Motor neuron (in vitro differentiated cells): ENCODE measurements at places on chromosomes 1 and 21. TPM values are rescaled to one million over a fixed set of nuclear protein-coding genes. Genes with fewer than 3 reads are reported as not detected.

- ATAC-seq, result peak; percentile 77
Measured at GRCh38 chr1:198699167-198700015, 60.6 kb downstream of the PTPRC start.

DNA sequence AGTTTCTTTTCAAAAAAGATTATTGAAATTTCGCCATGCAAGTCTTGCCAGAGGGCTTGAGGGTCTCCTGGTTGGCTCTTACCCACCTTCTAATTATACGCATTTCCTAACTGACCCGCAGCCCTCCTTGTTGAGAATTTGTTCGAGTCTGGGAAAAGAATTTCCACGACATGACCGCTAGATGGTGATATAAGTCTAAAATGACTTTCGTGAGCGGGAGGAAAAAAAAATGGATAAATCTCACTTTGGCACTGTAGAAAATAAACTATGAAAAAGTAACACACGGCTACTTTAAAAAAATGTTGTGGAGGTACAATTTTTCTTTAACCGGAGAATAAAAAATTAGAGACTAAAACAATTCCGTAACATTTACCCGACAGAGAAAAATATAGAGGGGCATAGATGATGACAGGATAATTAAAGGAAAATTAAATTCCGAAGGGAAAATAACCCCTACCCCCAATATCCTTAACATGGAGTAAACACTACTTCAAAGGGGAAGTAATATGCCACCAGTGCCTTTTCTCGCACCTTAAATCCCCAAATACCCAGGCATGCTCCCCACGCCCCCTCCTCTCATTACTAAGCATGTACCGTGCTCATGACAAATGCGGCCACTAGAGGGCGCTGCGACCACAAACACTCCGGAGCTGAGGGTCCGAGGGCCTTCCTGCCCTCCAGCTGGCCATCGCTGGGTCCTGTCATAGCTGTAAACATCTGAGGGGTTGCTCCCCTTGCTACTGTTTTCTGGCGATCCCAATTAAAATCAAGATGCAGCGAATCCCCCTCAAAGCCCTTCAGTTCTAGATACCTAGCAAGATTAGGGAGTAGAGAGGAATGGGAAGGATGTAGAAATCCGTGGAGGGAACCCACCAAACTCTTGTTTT lies 266.9 kb downstream of the ASTN1 start:
- peak; percentile 72 for ATAC-seq

GRCh38 chr1:20115479-20115878 lies 3.9 kb downstream of the PLA2G2D start:
- no peak for ATAC-seq

GRCh38 chr1:91732291-91733107 lies 153.5 kb downstream of the TGFBR3 start:
- ATAC-seq, result peak; percentile 85

DNA sequence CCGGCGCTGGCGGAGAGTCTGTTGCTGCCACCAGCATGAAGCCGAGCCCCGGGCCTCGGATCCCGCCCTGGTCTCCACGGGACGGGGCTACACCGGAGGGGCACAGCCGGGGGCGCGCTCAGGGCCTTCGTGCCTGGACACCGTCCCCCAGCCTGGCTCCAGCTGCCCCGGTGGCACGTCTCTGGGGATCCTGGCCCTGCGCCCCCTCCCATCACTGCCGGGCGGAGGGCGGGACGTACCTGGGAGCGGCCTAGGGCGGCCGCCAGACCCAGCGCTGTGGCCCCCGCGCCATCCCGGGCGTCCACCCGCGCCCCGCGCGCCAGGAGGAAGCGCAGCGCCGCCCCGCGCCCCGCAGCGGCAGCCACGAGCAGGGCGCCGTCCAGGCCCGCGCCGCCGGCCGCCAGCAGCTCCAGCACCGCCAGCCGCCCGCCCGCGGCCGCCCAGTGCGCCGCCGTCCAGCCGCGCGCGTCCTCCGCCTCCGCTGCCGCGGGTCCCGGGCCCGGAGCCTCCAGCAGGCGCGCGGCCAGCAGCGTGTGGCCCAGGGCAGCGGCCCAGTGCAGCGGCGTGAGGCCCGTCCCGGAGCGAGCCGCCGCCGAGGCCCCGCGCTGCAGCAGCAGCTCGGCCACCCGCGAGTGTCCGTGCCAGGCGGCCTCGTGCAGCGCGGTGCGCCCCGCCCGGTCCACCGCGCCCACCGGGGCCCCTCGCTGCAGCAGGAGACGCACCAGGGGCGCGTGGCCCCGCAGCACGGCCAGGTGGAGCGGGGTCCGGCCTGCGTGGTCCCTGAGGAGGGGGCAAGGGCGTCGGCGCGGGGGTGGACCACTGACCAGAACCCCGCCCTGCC lies 1.0 kb downstream of the ANKRD65 start:
- peak; percentile 86 for ATAC-seq

DNA sequence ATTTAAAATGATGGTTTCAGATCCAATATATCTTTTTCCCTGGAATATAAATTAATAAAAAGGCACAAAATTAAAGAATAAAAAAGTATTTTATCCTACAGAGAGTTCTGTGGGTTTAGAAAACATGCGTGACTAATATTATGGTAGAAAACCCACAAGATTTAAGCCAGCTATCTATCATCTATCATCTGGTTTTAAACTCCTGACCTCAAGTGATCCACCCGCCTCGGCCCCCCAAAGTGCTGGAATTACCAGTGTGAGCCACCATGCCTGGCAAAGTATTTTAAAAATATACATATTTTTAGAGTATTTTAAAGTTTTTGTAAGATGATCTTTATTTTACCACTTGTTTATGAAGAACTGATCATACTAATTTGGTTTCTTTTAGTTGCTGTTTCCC lies 79.5 kb downstream of the NRIP1 start:
- no peak for ATAC-seq

- ATAC-seq, result peak; percentile 56
Measured at GRCh38 chr1:31413405-31414001, 490 bp downstream of the SERINC2 start.

SPAG17 gene
- 2.1 and 3.1 TPM in 2 replicates for total RNA-seq

HSF2BP gene
- 1.5 and 2.8 TPM in 2 replicates for total RNA-seq

IL19 gene
- total RNA-seq, result 2.5 and 5.7 TPM in 2 replicates

SLC6A9 gene
- total RNA-seq, result 16.3 and 19.2 TPM in 2 replicates

RGS18 gene
- 0.23 and 0.40 TPM in 2 replicates for total RNA-seq
